ENCODE measurements at places on chromosomes 3 and 15. TPM values are rescaled to one million over a fixed set of nuclear protein-coding genes. Genes with fewer than 3 reads are reported as not detected.

Gene TM4SF1
- 948 TPM for total RNA-seq

Gene GPR62
- total RNA-seq, result not detected

Gene MRPL3
- 94.2 TPM for total RNA-seq

Gene MAP6D1
- 7.2 TPM for total RNA-seq

Gene APOD
- 1.2 TPM for total RNA-seq

Gene GOLGA8R
- 0.16 TPM for total RNA-seq

Gene SCN11A
- total RNA-seq, result not detected

Gene TMEM212
- not detected for total RNA-seq

Gene PROK2
- total RNA-seq, result not detected

Gene TPRG1
- 0.14 TPM for total RNA-seq

Gene LNP1
- 0.77 TPM for total RNA-seq

Gene ZBTB20
- 1.4 TPM for total RNA-seq

Gene BSN
- 0.14 TPM for total RNA-seq

Gene SI
- not detected for total RNA-seq

Gene DGKG
- 7.0 TPM for total RNA-seq

Gene CPNE4
- total RNA-seq, result 6.8 TPM

Gene APH1B
- total RNA-seq, result 23.6 TPM

Data from A549 treated with Hydrocortisone at 1 μM for 4 hours (cell line).